ENCODE measurements at places on chromosomes 5 and 9. TPM values are rescaled to one million over a fixed set of nuclear protein-coding genes. Genes with fewer than 3 reads are reported as not detected.

PCDHA1 gene
- 0.50 TPM for total RNA-seq

AFAP1L1 gene
- 4.7 TPM for total RNA-seq

MZB1 gene
- total RNA-seq, result not detected

ALDH1A1 gene
- total RNA-seq, result 0.82 TPM

LHX3 gene
- not detected for total RNA-seq

CNTLN gene
- 10.5 TPM for total RNA-seq

POC5 gene
- total RNA-seq, result 11.9 TPM

ANAPC2 gene
- total RNA-seq, result 41.9 TPM

CBY3 gene
- 1.4 TPM for total RNA-seq

BTNL3 gene
- not detected for total RNA-seq

CCDC152 gene
- 10.2 TPM for total RNA-seq

OR1J2 gene
- not detected for total RNA-seq

B4GALT7 gene
- 17.3 TPM for total RNA-seq

LYSMD3 gene
- total RNA-seq, result 14.9 TPM

DMRT3 gene
- total RNA-seq, result not detected

ACSL6 gene
- total RNA-seq, result 2.4 TPM

RNF180 gene
- 2.3 TPM for total RNA-seq

All from H1 (cell line).